ENCODE measurements at places on chromosomes 4 and X.

- H3K27ac ChIP-seq = no peak overlapping the region
- no peak for DNase-seq
- H3K27me3 ChIP-seq = no peaks in the 10 kb centered on the region
- no peaks in the 10 kb centered on the region for H3K36me3 ChIP-seq
These were observed 226.3 kb upstream of the VCX3A start for GRCh38 chrX:6761251-6761650.

GRCh38 chrX:130944230-130944629 lies 41.2 kb upstream of the ENOX2 start:
- no peak overlapping the region for H3K27ac ChIP-seq
- H3K4me1 ChIP-seq = no peaks in the 10 kb centered on the region
- H3K4me3 ChIP-seq = no peak overlapping the region
- H3K27me3 ChIP-seq = no peaks in the 10 kb centered on the region

GRCh38 chr4:16942491-16942890 lies 44.0 kb upstream of the LDB2 start:
- H3K36me3 ChIP-seq = no peaks in the 10 kb centered on the region
- H3K4me3 ChIP-seq = no peak overlapping the region
- no peak for DNase-seq
- H3K27me3 ChIP-seq = no peaks in the 10 kb centered on the region
- H3K27ac ChIP-seq = no peak overlapping the region

DNA sequence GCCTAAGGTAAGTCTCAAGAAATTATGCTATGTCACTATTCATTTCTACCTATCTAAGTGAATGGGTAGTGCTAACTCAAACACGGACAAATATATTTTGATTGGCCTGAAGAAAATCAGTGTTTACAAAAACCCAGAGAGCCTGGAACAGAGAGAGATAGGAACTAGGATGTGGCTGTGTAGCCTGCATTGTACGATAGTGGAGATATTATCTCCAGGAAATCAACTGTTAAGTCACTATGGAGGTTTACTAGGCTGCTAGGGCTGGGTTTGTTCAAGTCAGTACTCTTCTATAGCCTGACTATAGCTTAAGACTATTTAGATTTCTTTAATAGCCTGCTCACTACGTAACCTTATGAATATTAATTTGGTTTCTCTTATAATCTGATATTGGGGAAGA lies 127.9 kb downstream of the TACR3 start:
- no peak overlapping the region for H3K4me3 ChIP-seq
- H3K27ac ChIP-seq = no peak overlapping the region
- no peak for DNase-seq
- H3K27me3 ChIP-seq = no peaks in the 10 kb centered on the region
- no peaks in the 10 kb centered on the region for H3K36me3 ChIP-seq

DNA sequence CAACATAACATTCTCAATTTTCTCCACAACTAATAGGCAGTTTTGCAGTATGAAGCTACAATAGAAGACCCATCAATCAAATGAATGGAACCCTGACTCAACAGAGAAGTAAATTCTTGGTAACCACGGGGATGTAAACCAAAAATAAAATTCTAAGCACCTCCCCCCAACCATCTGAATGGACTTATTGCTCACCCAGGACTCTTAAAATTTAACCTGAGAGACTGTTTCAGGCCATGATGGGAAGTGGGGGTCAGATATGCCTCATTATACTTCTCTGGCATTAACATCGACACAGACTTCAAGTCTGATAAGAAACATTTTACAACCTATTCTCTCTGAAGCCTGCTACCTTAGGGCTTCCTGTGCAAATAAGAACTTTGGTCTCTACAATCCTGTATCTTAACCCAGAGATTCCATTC lies 620.9 kb downstream of the TLL1 start:
- DNase-seq = no peak
- no peaks in the 10 kb centered on the region for H3K36me3 ChIP-seq
- no peaks in the 10 kb centered on the region for H3K4me1 ChIP-seq
- no peak overlapping the region for H3K4me3 ChIP-seq

DNA sequence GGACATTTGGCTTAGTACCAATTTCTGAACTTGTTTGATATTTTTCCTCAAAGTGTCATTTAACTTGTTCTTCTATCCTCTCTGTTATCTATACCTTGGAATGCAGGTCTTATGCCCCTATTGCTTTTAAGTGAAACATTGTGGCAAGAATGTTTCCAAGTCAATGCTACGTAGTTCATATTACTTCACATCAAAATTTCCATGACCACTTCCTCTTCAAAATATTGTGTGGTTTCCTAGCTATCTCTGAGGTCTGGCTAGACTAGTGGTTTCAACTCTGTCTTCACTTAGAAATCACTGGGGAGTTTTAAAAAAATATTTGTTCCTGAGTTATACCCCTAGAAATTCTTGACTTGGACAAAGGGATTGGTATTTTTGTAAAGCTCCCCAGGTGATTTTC lies 20.2 kb upstream of the RASGEF1B start:
- H3K27me3 ChIP-seq = no peaks in the 10 kb centered on the region
- DNase-seq = no peak
- no peak overlapping the region for H3K27ac ChIP-seq
- H3K36me3 ChIP-seq = no peaks in the 10 kb centered on the region
- no peak overlapping the region for H3K4me3 ChIP-seq

DNA sequence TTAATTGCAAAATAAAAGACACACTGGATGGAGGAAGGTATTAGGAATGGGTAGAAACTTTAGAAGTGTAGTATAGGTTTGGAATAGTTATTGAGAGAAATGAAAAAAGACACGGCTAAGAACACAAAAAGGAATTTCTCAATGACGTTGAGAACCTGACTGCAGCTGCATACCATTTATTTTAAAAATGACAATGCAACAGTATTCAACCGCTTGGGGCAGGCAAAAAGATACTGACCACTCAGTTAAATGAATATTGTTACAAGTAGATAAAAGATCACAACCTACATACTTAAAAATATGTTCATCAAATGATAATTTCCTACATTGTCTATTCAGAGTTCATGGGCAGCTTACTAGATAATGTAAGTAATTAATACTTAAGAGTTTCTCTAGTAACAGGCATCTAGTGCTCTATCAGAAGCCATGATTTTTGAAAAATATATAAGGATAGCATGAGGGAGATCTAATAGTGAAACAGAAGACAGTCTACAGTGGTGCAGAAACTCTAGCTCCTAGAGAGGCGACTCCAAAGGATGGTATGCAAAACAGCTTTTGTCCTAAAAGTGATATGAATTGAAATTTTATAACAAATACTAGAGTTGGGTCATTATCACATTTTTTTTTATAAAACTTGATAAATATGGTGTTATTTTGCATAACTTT lies 216.2 kb upstream of the VEGFC start:
- no peak overlapping the region for H3K4me3 ChIP-seq
- DNase-seq = no peak
- H3K4me1 ChIP-seq = no peaks in the 10 kb centered on the region
- no peaks in the 10 kb centered on the region for H3K36me3 ChIP-seq

- H3K27ac ChIP-seq = no peak overlapping the region
- no peak overlapping the region for H3K4me3 ChIP-seq
- H3K36me3 ChIP-seq = peaks cover 53% of the 10 kb centered on the region
- H3K4me1 ChIP-seq = peaks cover 12% of the 10 kb centered on the region
These were observed 48.6 kb downstream of the LRP2BP start for GRCh38 chr4:185346975-185347601.

- no peaks in the 10 kb centered on the region for H3K4me1 ChIP-seq
- H3K27me3 ChIP-seq = no peaks in the 10 kb centered on the region
- DNase-seq = no peak
- no peaks in the 10 kb centered on the region for H3K36me3 ChIP-seq
- no peak overlapping the region for H3K27ac ChIP-seq
These were observed 167.2 kb downstream of the SH3KBP1 start for GRCh38 chrX:19720236-19720635.

Data from esophagus muscularis mucosa (tissue), 4 donors.